Urinary bladder (tissue), 4 donors: ENCODE measurements at places on chromosomes 4 and X. TPM values are rescaled to one million over a fixed set of nuclear protein-coding genes. Genes with fewer than 3 reads are reported as not detected.

- DNase-seq = no peak
Measured at GRCh38 chr4:109562457-109563239, 2.6 kb downstream of the MCUB start.

The PAGE2 gene
- not detected for total RNA-seq

DNA sequence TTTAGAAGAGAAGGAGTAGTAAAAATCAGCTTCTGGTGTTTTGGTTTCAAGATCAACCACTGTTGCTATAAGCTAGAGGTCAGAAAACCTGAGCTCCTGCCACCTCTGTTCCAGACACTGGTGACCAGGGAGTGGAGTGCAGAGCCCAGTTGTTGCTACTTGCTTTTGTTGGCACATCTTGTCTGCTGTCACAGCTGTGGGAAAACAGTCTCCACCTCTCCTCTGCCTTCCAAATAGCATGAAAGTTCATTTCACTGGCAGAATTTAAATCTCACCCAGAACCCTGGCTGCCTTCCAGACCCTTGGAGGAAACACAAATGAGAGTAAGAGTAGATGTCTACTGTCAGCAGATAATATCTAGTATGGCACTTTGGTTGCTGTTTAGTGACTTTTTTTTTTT lies 297.5 kb upstream of the KLF3 start:
- DNase-seq = no peak

The ADH7 gene
- total RNA-seq = not detected

- no peak for DNase-seq
Measured at GRCh38 chr4:113971706-113972360, 7.6 kb downstream of the ARSJ start.

DNA sequence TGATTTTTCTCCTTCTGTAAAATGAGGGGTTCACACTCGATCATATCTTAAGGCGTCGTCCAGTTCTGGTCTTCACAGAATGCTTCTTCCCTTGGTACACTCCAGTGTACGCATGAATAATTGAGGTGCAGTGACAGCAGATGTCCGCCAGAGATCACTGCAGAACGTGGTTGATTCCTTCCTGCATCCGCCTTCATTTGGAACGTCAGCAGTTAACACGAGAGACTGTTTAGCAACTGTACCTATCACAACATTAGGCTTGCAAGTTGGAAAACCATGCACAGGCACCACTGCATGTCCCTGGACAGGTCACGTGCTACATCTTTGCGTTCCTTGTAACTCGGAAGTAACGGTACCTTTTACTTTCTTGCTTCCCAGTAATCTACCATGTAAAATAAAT lies 66.0 kb upstream of the GEMIN8 start:
- no peak for DNase-seq

The ARHGAP6 gene
- 20.7 TPM for total RNA-seq

DNA sequence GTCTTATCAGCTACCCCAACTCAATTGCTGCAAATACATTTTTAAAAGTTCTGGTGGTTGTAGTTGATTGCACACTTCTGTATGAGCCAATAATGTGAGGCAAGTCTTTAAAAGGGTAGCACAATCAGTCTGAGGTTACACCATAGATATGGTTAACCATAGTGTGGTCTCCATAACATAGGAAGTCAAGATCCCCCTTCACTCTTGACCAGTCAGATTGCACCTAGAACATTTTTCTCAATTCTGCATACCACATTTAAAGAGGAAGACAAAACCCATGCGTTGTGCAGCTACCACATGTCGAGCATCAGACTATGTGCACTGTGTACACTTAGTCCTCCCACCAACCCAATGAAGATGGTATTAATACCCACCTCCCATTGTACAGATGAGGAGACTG lies 26.5 kb upstream of the CYBB start:
- DNase-seq = no peak

- DNase-seq = no peak
Measured at GRCh38 chr4:127586922-127587571, 45.7 kb upstream of the INTU start.

DNA sequence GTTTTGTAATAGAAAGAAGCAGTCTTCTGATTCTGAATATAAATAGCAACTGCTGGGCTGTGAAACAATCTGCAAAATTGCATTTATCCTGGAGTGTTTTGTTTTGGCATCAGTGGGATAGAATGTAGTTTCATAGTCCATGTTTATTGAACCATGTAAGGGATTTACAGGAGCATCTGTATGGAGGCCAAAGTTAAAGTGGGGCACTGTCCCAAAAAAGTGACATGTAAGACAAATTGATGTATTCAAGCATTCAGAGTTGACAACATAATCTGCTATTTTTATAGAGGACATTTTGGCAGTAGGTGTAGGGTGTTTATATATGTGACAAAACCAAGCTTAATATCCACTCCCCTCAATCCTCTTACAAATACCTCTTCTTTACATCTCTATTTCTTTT lies 200.5 kb upstream of the ANK2 start:
- DNase-seq = no peak

The TAF7L gene
- total RNA-seq = 0.26 TPM

The VCX3B gene
- not detected for total RNA-seq

DNA sequence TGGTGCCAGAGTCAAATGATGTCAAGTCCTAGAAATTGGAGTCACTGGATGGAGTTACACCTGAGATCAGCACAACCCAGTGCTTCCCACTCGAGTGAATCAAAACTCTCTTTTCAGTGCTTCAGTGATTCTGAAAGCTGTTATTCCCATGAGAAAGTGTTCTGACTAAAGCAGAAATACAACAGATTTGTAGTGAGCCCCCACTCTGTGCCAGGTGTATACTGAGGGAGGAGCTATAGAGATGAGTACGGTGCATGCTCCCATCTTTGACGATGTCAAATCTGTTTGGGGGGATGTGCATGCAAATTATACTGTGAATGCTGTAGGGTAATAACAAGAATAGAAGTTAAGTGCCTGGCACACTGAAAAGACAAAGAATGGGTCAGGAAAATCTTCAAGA lies 330.2 kb downstream of the HS3ST1 start:
- DNase-seq = no peak

The PHKA2 gene
- total RNA-seq = 20.6 TPM

GRCh38 chrX:66731398-66731797 lies 92.5 kb upstream of the EDA2R start:
- DNase-seq = no peak

- no peak for DNase-seq
Measured at GRCh38 chrX:73289039-73289438, 74.4 kb upstream of the NAP1L2 start.
